Stromal cell of bone marrow (primary cell): ENCODE measurements at places on chromosomes 11 and 22.

GRCh38 chr11:65432100-65432650 lies 9.6 kb downstream of the NEAT1 start:
- DNase-seq, result no peak

DNA sequence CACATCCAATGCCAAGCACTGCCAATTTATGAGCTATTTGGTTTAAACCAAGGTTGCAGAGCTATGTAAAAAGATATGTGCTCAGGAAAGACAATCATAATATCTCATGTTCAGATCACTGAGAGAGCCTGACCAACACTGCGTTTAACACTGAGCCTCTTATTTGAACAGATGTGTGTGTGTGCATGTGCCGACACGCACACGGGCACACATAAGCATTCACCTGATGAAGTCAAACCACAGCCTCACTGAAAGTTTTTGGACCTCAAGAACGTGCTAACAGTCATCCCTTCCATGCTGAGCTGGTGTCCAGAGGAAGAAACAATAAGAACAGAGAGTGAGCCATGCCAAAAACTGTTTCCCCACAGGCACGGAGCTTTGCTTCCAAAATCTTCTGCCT lies 23.4 kb downstream of the HPS4 start:
- no peak for DNase-seq

- DNase-seq, result no peak
These were observed 34.7 kb upstream of the TOLLIP start for GRCh38 chr11:1344056-1344635.

DNA sequence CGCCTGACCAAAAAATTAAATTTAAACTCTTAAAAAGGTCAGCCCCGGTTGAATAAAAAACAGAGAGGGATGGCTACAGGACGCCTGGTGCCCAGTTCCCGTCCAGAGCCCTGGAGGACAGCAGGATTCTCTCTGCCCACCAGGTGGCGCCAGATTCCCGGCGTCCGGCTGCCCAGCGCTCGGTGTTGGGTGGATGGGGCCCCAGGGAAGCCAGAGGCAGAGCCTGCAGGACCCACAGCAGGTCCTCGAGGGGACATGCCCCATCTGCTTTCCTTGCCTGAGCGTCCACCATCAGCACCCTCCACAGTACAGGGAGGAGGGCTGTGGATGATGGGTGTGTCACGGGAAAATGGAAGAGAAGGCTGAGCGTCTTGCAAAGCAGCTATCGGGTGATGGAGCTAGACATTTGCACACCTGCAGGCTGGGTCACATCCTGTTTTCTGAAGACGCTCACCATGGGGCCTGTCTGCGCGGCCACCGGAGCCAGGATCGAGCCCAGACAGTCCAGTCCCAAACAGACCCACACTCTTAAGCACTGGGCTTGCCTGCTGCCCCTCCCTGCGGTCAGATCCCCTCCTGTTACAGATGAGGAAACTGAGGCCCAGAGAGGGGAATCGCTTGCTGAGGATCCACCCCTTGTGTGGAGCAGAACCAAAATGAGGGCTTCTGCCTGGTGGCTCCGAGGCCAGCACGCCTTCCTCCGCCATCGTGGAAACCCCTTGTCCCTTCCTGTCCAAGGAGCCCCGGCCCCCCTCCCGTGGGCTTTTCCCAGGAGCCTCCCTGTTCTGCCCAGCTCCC lies 18.5 kb upstream of the CBX7 start:
- DNase-seq, result peak; percentile 30

DNA sequence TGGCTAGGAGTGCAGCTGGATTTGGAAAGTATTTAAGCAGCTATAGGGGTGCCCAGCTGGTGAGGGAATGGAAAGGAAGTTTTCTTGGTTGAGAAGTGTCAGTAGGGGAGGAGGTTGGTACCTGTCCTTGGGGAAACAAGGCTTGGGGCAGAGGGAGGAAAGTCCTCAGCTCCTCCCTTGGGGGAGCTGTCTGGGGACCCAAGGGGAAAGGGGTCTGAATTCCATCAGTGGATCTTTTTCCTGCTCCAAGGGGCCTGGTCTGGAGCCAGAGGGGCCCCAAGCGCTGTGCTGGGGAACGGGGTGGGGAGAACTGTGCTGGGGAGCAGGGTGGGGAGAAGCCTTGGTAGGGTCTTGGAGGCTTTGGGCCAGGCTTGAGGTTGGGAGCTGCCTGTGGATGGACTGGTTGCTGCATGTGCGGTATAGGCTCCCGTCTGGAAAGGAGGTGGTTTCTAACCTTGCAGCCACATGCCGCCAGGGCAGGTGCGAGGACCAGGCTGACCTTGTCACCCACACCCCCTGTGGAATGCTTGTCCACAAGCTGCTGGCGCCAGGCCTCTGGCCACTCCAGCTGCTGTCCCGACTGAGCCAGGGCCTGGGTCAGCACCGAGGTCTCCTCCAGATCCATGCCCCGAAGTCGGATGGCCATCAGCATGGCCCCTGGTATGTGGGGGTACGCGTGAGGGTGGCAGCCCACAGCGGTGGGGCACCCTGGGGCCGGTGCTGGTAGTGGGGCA lies 963 bp downstream of the TYMP start:
- DNase-seq, result no peak

DNA sequence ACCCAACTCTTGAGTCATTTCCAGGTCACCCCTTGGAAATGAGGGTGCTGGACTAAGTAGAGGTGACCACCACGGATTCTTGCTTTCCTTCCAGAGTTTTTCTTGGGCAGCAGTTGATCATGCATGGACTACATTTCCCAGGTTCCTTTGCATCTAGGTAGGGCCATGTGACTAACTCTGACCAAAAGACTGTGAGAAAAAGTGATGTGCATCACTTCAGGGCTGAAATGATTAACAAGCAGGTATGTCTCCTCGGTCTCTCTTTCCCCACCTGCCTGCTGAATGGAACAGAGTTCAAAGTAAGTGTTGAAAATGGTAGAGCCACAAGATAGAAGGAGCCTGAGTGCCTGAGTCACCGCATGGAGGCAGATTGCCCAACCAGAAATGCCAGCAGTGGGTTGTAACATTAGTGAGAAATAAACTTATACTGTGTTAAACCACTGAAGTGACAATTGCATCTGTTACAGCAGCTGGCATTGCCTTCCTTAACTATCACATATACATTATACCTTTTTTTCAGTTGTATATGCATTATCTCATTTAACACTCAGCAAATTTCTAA lies 113.5 kb downstream of the MN1 start:
- no peak for DNase-seq

DNA sequence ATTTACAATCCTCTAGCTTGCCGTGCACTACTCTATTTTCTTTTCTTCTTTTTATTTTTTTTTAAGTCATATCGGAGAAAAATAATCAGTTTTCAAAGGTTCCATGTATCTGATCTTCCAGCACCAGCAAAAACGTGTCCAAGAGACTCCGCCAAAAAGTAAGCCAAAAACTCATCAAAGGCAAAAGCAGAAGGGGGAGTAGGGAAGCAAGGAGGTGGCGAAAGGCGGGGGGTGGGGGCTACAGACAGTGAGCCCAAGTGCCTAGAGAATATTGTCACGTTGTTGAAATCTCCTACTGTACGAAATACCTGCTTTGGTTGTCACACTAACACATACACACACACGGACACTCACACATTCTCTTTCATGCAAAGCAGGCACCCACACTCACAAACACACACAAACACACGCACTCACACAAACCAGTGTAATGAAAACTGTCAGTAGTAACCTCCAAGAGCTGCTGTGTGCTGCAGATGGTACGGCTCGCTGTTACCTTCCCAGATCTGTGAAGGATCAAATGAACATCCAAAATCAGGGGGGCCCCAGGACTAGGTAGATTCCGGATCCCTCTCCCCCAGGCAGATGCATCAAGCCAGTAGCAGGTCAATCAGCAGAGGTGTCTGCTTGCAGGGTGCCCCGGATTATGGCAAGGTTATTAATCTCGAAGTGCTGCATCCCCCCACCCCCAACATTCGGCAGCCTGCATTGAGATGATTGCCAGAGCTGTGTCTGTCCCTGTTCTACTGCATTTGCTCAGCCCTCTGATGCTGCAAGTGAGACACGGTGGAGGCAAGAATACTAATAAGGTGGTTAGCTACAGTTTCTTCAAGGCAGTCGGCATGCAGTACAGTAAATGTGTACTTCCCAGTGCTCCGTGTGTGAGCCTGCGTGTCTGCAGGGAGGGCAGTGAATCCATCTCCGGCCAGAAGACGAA lies at the start of gene LRRC4C:
LRRC4C (minus strand) TSS at position 188 of the 937 bp plus-strand sequence.
- no peak for DNase-seq

DNA sequence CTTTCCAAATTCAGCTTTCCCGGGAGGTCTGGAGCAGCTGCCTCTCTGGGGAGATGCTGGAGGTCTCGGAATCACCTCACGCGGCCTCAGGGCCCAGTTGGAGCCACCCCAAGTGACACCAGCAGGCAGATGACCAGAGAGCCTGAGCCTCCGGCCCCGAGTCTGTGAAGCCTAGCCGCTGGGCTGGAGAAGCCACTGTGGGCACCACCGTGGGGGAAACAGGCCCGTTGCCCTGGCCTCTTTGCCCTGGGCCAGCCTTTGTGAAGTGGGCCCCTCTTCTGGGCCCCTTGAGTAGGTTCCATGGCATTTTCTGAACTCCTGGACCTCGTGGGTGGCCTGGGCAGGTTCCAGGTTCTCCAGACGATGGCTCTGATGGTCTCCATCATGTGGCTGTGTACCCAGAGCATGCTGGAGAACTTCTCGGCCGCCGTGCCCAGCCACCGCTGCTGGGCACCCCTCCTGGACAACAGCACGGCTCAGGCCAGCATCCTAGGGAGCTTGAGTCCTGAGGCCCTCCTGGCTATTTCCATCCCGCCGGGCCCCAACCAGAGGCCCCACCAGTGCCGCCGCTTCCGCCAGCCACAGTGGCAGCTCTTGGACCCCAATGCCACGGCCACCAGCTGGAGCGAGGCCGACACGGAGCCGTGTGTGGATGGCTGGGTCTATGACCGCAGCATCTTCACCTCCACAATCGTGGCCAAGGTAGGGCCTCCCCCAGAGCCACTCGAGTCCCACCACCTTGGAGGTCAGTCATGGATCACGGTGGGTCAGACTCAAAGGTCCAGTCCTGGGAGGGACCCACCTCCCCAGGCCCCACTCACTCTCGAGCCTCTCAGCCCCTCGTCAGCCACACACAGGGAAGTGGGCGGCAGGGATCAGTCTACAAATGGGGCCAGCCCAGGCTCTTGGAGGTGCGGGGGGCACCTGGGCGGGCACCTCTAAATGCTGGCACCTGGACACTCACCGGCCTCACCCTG lies 525 bp downstream of the SLC22A12 start:
- no peak for DNase-seq

DNA sequence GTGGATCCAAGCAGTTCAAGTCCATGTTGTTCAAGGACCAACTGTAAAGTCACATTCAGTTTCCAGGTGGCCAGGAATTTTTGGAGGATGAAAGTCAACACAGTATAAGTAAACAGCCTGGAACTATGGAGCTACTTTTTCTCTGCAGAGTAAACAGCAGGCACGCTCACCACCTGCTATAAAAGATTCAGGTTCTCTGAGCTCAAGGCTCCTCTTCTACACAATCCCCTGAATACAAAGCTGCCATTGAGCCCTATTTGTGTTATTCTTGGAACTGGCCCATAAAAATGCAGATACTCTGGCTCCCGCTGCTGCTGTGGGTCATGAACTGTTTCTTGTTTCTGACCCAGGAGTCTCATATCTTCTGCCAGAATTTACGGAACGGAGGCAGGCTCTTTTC lies 56.9 kb upstream of the PRR5 start:
- no peak for DNase-seq

GRCh38 chr11:40517122-40517521 lies 942.3 kb downstream of the LRRC4C start:
- DNase-seq, result no peak

DNA sequence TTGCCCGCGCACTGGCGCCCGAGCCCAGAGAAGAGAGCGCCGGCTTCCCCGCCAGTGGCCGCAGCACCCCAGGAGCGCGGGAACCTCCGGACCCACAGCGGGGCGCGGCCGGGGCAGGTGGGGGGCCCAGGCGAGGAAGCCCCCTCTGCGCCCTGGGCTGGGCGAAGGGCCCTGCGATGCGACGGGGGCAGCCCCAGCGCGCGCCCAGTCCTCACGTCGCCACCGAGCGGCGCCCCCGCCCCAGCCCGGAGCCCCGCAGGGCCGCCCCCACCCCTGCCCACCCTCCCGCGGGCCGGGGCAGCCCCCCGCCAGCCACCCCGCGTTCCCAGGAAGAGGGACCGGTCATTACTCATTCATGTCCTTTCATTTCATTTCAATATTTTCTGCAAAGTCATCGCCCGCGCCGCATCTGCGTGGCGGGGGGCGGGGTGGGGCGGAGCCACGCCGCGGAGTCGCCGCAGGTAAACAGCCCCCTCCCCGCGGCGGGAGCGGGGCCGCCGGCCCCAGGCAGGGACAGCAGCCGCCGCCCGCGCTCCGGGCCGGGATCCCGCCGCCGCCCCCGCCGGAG lies 673 bp upstream of the PANX2 start:
- no peak for DNase-seq
